ENCODE measurements at places on chromosomes 12 and 14.

GRCh38 chr12:89501793-89502192 is 22.8 kb downstream of the GALNT4 start:
- DNase-seq: no peak

GRCh38 chr12:97977870-97978405 is 515.3 kb downstream of the RMST start:
- no peak for DNase-seq

GRCh38 chr12:25459541-25459951 is 93.5 kb downstream of the LMNTD1 start:
- DNase-seq: no peak

- no peak for DNase-seq
These were observed 80.4 kb upstream of the KCNA1 start for GRCh38 chr12:4829161-4829792.

DNA sequence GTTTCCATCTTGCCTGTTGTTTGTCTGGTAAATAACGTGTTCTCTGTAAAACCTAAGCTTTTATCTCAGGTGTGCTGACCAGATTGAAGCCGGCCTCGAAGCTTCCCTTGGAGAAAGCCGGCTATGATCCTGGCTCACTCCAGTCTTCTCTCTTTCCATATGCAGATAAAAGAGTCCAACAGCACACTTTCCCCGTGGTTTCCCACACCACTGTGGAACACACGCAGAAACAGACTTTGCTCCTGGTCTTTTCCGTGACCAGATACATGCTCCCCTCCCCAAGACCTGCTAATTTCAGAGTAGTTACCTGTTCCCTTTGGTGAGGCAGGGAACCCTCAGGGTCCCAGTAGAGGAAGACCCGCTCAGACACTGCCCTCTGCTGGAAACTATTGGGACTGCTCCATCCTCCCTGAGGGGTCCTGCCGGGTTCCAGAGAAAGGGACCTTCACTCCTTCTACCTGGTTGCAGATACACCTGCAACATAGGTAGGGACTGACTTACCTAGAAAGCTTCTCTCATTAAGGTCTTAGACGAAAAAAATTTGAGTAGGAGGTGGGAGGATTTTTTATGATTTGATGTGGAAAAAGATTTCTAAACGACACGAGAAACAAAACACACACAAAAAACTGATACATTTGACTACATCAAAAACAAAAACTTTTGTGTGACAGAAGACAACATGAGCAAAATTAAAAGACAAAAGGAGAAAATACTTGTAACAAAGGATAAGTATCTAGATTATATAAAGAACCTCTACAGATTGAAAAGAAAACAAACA is 415.4 kb upstream of the CCDC196 start:
- peak; percentile 65 for DNase-seq

- no peak for DNase-seq
These were observed 26.0 kb upstream of the VPS37B start for GRCh38 chr12:122921917-122922316.

DNA sequence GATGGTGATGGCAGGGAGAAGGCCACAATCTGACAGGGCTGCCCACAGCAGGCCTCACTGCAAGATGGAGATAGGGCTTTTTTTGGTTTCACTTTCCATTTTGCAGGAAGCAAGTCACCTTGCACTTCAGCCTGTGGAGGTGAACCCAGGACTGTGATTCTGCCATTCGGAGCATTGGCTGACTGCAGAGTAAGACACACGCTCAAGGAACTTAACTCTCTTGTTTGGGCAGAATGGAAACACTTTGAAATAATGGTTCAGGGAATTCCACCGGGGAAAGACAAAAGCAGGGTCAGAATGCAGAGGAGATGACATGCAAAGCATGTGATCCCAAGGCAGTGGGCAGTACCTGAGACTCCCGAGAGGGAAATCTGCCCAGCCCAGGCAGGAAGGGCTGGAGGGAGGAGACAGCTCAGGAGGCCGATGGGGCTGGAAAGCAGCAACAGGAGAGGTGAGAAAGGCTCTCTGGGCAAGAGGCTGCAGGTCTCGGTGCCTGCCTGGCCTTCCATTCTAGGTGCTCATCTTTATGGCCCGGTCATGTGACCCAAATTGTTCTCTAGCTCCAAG is 58.7 kb upstream of the PRMT8 start:
- DNase-seq: no peak

DNA sequence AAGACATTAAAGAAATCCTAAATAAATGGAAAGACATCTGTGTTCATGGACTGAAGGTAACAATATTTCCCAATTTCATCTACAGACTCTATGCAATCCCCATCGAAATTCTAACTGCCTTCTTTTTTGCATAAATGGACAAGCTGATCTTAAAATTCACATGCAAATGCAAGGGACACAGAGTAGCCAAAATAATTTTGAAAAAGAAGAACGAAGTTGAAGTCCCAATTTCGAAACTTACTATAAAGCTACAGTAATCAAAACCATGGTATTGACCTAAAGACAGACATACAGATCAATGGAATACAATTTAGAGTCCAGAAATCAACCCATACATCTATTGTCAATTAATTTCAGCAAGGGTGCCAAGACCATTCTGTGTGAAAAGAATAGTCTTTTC is 16.4 kb upstream of the CD27 start:
- DNase-seq: no peak

DNA sequence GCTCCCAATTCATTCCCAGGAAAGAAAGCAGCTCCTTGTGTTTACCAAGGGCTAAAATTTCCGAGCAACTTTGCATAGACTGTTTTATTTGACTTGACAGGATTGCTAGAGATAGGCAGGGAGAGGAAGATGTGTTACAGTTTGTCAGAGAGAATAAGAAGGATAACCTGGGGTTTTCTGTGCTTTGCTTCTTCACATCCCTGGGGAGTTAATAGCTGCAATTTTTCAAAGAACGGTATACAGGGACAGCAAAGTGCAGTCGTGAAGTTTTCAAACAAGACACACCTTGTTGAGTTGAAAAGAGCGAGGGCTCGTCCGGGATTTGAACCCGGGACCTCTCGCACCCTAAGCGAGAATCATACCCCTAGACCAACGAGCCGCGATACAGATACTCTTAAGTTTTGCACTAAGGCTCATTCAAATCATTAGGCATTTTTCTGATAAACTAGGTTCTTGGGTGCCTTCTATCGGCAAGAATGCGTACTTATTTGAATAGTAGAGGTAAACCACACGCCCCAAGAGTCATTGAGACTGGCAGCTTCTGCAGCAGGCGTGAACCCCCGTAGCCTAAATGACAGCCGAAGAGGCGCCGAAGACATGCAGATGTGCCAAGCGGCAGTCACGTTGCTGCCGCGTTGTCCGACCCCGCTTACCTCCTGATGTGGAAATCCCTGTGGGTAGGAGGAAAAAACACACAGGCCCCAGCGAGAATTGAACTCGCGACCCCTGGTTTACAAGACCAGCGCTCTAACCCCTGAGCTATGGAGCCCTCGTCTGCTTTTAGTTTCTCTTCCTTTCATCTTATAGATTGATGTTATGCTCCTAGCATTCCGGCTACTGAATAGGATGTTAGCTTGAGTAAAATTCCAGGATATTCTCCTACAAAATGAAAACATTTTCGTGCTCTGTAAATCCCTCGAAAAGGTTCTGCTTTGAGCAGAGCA is 22.2 kb upstream of the RNASE12 start:
- peak; percentile 85 for DNase-seq

DNA sequence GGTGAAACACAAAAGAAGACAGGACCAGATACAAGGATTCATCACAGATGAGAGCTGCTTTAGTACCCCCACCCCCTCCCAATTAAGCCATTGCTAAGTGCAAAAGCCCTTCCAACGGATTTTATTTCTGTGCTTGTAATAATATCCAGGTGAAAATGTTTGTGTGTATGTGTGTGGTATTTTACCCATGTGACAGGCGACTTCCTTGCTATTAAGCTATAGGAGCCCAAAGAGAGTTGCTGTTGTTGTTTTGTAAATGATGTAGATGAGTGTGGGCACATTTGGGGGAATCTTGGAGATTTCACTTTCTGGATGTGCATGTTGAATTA is 3.2 kb upstream of the HOXC4 start:
- no peak for DNase-seq

GRCh38 chr12:122996188-122996601 is 15.7 kb downstream of the ARL6IP4 start:
- DNase-seq: no peak

DNA sequence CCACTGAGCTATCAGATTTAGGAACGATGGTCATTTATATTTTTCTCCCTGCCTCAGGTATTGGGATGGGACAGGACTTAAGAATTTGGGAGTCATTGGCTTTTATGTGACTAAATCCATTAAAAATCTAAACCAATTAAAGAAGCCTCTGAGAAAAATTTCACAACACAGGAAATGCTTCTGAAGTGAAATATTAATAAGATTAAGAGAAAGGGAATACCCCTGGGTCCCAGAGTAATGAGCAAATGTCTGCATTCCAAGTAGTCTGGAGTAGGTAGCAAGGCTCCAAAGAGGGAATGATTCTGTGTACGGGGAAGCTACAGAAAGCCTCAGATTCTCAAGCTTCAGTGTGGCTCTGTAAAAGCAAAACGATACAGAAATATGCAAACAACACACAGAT is 707 bp upstream of the MED6 start:
- no peak for DNase-seq

- no peak for DNase-seq
These were observed 98.4 kb downstream of the APAF1 start for GRCh38 chr12:98743362-98743953.

GRCh38 chr14:83217492-83217891 is 1683.8 kb upstream of the SEL1L start:
- DNase-seq: no peak

DNA sequence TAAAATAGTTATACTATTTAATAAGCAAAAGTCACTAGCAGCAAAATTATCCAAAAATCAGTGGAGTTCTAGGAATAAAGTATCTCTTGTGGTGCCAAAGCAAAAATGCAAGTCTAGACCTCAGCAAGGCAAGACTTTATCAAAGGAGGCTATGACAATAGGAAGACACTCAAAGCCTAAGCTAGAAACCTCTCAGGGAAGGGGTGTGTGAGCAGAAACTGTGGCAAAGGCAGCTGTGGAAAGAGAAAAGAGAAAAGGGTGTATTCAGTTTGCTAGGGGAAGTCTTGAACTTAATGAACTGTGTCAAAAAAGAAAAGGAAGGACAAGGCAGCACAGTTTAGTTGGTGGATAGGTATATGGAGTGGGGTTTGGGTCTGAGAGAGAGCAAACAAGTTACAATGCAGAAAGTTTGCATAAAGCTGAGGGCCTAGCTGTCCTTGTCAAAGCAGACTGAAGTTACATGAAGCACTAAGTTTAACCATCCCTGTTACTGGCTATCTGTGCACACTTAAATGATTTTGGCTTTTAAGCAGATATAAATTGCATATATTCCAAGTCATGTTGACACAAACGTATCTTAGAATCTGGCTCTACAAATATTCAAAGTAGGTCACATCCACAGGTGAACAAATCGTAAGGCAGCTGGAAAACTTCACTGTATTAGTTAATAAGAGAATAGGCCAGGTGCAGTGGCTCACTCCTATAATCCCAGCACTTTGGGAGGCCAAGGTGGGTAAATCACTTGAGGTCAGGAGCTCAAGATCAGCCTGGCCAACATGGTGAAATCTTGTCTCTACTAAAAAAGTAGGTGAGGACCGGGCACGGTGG is 31.0 kb upstream of the AMN1 start:
- DNase-seq: no peak

DNA sequence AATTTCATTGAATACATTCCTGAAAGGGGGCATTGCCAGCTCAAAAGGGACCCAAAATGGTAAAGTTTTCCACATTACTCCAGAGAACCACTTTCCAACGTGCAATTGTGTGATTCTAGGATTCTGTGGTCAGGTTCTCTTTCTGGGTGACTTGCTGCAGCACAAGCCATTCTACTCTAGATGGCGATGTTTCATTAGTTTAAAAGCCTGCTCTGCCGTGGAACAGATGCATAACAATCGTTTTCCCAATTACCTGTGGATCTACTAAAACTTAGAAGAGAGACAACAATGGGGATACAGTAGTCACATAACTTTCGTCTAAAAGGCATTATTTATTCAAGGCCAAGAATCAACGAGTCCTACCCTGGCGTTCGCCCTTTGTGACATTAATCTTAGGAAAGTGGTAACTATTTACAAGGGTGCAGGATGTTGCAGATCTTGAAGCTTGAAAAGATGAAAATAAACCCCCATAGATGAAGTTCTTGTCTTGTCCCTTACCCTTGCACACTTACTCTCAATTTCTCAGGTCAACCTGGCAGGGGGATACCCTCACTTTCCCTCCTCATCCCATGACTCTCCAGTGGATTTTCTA is 400.9 kb downstream of the SNAPC1 start:
- no peak for DNase-seq

GRCh38 chr14:104517426-104517825 is 62.1 kb upstream of the C14orf180 start:
- no peak for DNase-seq

- no peak for DNase-seq
These were observed 19.0 kb upstream of the MTHFD1 start for GRCh38 chr14:64369201-64369600.

DNA sequence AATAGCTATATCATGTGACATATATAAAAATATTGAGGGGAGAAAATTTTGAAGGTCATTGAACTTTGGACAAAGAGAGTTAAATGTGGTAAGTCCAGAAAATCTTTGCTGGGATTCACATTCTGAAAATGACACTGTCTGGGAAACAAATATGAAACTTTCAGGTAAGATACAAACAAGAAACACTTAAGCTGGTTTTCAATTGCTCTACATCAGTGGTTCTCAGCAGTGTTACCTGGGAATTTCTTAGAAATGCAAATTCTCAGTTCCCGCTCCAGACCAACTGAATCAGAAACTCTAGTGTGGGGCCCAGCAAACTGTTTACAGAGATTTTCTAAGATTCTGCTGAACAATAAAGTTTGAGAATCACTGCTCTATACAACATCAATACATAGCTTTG is 3.6 kb upstream of the CDK17 start:
- no peak for DNase-seq

- no peak for DNase-seq
These were observed 9.9 kb upstream of the HDAC7 start for GRCh38 chr12:47829584-47829983.

GRCh38 chr14:75011356-75011994 is 8.8 kb downstream of the EIF2B2 start:
- DNase-seq: no peak

DNA sequence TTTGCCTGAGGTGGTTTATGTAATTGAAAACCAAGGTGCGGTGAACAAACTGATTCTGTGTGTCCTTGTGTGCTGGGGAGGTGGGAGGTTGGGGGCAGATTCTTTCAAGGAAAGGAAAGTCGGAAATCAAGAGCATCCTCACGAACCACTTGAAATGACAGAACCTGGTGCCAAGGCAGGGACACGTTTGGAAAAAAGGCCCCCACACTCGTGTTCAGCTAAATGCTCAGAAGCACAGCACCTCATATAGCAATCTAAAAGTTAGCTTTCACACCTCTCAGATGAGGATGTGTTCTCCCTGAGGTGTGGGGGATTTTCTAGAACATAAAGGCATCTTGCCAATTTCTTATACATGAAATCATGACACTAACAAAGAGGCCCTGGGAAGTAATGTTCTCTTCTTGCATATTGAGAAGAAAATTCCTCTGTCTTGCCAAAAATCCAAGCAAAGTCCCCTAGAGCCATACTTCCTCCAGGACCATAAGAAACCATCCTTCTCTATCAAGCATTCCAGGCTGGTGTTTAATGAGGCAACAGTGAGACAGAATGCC is 119.6 kb downstream of the PLXNC1 start:
- no peak for DNase-seq

All from activated T-cell treated with anti-CD3 and anti-CD28 coated beads for 24 hours (primary cell).